ENCODE measurements at places on chromosomes 6 and 20.

- DNase-seq = no peak
Observed at GRCh38 chr6:52596371-52597028, 19.6 kb upstream of the TRAM2 start.

DNA sequence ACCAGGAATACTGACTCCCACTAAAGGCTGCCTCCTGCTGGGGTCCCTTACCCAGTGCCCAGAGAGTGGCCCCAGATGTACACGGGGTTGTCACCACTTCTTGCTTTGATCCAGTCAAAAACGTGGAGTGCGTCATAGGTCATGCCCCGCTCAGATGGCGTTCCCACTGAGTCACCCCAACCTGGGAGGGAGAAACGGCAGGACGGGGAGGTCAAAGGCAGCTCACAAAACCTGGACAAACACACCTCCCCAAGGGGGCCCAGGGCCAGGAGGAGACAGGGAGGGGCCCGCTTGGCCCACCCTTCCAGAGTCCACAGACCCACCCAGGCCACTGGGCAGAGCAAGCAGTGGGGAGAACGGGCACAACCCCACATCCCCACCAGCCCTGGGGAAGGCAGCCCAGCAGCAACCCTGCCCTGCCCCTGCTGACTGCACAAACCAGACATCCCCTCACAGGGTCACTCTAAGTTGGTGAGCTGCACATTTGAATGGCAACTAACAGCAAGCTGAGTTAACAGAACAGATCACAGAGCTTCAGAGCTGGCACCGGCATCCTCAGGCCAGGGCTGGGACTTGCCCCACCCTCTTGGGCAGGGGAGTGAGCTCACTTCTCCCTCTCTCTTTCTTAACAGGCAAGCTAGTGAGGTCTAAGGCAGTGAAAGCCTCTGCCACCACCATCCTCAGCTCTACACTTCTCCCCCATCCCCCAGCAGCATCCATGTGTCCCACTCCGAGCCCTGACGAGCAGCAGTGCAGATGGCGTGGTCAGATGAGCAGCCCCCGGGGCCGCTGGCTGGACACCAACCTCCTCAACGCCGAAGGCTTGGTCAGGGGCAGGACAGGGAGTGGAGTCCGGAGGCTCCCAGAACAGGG, 61.7 kb downstream of the PYGB start:
- DNase-seq = peak; percentile 85

DNA sequence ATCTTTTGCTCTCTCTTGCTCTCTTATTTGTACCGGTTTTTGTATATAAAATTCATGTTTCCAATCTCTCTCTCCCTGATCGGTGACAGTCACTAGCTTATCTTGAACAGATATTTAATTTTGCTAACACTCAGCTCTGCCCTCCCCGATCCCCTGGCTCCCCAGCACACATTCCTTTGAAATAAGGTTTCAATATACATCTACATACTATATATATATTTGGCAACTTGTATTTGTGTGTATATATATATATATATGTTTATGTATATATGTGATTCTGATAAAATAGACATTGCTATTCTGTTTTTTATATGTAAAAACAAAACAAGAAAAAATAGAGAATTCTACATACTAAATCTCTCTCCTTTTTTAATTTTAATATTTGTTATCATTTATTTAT, 15.9 kb downstream of the VEGFA start:
- no peak for DNase-seq

DNA sequence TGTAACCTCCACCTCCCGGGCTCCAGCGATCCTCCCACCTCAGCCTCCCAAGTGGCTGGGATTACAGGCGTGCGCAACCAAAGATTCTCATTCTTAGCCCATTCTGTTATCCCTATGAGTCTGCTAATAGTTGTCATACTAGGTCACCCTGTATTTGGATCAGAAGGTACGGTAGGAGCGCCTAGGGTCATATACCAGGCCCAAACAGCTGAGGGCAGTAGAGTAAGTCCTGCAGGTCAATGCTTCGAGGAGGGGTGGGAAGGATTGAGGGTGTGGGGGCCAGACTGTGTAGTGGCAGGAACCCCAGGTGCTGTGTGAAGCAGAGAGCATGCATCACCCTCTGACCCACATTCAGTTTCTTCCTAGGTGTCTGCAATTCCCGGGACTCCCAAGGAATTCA, 22.7 kb upstream of the POU5F1 start:
- DNase-seq = no peak

DNA sequence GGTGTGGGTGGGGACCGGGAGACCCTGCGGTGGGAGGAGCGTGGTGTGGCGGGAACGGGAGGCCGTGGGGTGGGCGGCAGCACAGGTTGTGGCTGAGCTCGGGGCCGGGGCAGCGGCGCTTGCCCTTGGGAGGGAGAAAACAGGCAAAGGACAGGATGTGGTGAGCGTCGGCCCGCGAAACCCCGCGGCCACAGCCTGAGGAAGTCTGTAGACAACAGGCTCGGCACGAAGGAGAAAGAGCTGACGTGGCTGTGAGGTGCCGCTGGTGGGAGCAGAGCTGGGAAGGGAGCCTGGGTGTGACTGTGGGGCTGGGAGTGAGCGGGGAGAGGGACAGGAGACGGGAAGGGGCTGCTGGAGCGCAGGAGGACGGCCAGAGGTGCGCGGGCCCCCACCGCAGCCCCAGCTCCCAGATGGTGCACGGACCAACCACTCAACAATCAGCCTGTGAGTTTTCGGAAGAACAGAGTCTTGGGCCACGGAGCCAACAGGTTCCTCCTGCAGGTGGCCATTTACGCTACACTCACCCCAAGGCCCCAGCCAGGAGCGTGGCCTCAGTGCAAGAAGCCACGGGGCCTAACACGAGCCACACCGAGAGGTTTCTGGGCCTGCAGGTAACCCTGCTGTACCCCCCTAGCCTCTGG, 202.8 kb downstream of the DLL1 start:
- DNase-seq = no peak

- no peak for DNase-seq
Observed at GRCh38 chr6:113634352-113635163, 222.6 kb upstream of the MARCKS start.

- DNase-seq = no peak
Observed at GRCh38 chr6:139249395-139249794, 42.4 kb downstream of the TXLNB start.

- no peak for DNase-seq
Observed at GRCh38 chr6:208364-208763, 83.9 kb upstream of the DUSP22 start.

DNA sequence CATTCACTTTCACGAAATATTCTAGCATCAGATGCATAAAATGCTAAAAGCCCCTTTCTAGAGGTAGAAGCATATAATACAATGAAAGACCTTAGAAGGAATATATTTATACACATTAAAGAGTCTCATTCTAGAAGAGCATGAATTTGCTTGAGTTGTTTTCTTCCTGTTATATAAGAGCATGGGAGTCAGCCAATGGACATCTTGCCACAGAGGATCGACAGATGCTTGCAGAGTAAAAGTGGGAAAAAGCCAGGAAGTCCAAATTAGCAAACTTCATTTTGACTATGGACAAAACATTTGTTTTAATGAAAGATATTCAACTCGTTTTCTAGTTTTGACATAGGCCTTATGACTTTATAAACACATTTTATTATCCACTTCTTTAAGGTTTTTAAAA, 44.2 kb upstream of the RIPPLY2 start:
- no peak for DNase-seq

GRCh38 chr6:148857798-148858390, 111.1 kb downstream of the UST start:
- DNase-seq = no peak

GRCh38 chr6:31769684-31770371, 7.3 kb downstream of the VWA7 start:
- peak; percentile 46 for DNase-seq

DNA sequence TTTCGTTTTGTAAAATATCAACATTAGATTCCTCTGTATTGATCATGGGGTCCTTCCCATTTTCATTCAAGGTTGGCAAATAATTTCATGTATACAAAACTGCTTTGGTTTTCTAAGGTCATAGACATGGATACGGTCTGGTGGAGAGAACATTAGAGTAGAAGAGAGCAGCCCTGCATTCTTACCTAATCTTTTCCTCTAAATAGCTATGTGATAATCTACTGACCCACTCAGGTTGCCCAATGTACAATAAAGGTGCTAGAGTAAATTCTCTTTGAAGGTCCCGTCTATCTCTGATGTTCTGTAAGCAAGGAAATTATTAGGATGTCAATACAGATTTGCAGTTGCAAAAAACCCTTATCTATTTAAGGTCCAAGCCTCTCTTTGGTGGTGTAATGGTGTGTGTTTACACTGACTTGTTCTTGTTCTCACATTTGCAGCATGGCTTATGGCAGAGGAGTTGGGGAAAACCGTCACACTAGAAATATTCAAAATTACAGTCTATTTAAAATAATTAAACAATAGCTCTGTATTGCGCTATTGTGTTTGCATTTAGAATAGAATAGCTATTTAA, 31.2 kb upstream of the NOX3 start:
- DNase-seq = no peak

DNA sequence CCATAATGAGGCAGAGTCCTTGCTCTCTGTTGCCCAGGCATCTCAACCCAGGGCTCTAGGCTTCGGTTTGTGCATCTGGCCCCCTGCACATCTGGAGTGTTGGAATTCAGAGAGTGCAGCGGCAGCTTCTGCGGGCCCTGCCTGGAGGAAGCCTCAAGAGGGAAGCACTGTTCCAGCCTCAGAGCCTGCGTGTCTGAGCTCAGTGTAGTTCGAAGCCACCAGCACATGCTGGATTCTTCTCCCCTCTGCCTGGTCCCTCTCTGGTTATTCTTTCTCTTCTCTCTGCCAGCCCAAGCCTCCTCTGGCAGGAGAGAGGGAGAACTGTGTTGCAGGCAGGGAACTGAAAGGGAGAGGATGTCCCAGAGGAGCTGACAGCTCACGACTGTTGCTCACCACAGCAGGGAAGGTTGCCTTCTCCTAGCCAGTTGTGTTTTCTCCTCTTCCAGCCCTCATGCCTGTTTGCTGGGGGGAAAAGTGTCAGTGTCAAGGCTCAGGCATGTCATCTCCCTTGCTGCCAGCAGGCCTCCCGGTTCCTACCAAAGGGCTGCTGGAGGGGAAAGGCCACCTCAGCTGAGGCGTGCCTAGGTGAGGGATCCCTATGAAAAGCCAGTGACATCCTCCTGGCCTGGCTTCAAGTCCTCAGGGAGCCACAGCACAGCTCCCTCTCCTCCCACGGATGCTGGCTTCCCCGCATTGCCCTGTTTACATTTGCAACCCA, 126.0 kb upstream of the LRFN2 start:
- DNase-seq = no peak

GRCh38 chr6:167145461-167145860, 12.3 kb downstream of the GPR31 start:
- no peak for DNase-seq

DNA sequence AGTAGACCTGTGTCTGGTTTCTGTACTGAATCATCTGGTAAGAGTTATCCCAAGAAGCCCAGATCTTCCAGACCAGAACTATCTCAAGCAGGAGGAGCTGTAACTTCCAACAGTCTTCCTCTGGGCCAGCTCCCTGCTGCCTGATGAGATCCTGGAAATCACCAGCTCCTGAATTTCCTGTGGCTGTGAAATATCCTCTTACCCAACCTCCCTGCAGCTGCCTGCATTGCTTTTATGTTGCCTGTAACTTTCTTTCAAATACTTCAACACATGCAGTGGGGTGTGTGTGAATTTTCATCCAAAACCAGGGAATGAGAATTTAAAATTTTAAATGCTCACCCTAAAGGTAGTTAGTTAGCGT, 160.5 kb upstream of the LAMP5 start:
- DNase-seq = no peak

- DNase-seq = no peak
Observed at GRCh38 chr6:99093456-99094190, 145.9 kb upstream of the FBXL4 start.

DNA sequence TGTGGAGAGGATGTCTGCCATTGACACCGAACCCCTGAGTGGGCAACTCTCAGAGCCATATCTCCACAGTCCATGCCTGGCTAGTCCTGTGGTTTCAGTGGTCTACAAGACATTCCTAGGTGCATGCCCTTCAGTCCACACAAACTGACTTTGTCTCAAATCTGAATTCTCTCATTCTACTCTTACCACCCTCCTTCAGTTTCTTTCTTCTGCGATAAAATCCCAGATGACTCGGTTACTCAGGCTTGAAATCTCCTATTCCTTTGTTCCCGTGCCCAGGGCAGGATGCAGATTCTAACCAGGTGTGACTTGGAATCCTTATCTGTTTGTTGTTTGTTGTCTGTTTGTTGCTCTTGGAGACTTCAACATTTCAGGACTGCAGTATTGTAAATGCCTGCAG, 9.3 kb downstream of the CDS2 start:
- DNase-seq = no peak

- no peak for DNase-seq
Observed at GRCh38 chr6:15945593-15946159, 183.2 kb upstream of the MYLIP start.

- DNase-seq = no peak
Observed at GRCh38 chr20:33839591-33839990, 28.4 kb downstream of the CHMP4B start.

GRCh38 chr20:19921284-19921793, 95.8 kb upstream of the NAA20 start:
- DNase-seq = no peak

DNA sequence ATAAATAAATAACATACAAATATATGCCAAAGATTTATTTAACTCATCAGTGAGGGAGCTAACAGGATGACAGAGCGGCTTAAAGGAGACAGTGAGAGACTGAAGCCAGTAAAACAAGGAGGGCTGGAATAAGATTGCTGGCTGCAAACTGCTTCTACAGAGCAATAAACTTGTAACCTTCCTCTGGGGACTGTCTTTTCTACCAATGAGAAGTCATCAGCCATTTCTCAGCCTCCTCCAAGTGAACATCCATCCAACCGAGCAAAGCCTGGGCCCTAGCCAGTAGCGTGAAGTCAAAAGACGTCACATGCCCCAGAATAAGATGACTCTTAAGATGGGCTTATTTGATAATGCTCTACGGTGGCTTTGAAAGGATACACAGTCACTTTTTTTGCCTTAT, 42.5 kb downstream of the CPXM1 start:
- no peak for DNase-seq

- no peak for DNase-seq
Observed at GRCh38 chr20:57301026-57301425, 28.6 kb upstream of the SPO11 start.

DNA sequence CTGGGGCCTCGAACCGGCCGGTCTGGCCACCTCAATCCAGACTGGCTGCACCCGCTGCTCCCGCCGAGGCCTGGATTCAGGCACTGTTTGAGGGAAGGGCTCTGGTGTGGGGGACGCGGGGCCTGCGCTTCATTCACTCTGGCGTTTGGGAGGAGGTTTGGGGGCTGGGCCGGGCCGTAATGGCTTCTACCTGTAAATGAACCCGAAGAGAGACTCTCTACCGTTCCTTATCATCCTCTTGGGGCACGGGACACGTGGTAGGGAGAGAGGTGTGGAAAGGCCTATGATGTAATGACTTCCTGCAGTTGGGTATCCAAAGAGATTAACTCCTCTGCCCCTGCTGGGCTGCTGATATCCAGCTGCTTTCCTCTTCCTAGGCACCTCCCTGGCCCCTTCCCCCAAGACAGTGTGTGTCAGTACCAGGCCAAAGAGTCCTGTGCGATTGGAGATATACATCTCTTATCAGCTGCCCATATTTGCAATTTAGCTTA, 1.8 kb downstream of the FOXO3 start:
- DNase-seq = no peak

GRCh38 chr6:139135578-139136545, 982 bp downstream of the HECA start:
- DNase-seq = no peak

- no peak for DNase-seq
Observed at GRCh38 chr6:157108923-157109322, 214.4 kb downstream of the TMEM242 start.
